ENCODE measurements at places on chromosomes 12 and 14.

DNA sequence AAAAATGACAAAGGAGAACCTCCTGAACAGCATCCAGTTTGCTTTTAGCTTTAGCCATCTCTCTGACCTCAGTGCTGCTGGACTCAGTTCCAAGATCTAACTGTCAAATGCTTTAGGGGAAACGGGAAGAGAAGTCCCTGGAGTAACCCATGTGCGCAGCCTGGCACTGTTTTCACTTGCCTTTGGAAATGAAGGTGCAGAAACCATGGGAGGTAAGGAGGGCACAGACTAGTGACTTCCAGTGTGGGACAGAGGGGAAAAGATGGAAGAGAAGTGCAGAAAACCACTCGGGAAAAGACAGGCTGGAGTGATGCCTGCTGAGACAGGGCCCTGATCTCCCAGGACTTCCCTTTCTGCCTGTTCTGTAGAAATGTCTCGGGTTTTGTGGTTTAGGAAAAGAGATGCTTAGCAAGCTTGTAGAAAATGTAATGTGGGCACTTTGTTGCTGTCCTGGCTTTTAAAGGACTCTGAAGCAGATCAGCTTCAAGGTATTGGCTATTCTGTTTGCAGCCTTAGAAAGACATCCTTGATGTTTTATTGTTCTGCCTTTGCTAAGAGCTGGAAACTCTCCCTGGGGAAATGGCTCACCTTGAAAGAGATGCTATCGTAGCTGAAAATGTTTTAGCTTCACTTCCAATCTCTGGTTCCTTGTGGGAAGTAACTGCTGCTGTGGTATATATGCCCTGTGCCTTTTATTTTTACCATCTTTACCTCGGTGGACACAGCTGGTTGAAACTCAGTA, 124.6 kb upstream of the HIF1A start:
- no peak for DNase-seq

DNA sequence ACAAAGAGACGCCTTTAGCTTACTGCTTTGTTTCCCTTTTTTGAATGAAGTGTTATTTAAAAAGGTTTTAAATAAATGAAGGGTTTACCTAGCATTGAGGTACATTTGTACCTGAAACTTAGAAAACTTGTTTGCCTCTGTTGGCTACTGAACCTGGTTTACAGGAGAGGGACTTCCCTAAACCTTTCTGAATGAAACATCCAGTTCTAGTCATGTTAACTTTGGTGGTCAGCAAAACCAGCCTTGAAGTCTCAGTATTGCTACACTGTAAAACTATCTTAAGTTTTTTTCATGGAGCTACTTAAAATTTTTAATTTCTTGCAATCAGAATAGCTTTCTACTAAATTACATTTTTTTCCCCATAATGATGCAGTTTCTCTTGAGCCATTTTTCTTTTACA, 38.2 kb downstream of the RASSF8 start:
- DNase-seq = no peak

DNA sequence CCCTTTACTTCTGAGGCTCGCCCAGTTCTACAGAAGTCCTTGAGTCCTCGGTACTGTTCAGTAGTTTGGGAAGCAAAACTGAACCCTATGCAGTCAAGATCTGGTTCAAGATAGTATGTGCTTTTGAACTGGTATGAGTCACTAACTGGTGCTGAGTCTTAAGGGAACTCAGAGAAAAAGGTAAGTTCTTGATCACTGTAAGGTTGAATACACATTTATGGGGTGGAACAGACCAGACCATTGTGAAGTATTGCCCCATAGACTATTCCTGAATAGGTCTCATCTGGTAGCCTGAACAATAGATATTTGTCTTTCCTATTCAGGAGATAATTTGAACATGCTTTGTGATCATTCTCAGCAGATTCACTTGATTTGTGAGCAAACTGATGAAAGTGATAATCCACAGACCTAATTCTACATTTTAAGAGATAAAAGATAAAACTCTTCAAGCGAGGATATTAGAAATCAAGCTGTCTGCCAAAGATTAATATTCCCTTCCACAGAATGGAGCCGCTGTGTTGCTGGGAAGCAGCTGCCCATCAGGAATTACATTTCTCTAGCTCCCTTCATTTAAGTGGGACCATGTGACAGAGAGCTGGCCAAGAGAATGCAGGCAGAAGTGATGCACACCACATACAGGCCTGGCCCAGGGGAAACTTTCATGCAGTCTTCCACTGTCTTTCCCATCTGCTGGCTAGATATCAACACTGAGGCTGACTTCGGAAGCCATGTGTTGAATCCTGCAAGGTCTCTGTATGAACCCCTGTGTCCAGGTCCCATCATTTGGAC, 369.8 kb upstream of the GARIN6 start:
- DNase-seq = no peak

DNA sequence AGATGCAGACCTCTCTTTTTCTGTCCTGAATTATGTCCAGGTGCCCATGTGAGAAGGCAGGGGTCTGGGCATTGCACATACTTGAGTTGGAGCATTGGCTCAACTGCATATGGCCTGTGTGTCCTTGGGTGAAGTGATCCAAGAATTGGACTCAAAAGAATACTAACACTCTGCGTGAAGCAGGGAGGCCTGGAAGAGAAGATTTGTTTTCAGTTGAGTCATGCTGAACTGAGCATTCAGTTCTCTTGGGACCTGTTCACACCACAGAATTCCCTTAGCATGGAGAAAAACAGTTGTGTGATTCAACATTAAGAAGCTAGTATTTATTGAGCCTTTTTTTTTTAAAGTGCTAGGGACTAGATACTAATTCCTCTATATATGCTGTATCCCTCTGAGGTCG, 164.7 kb upstream of the TBX3 start:
- DNase-seq = no peak
